ENCODE measurements at places on chromosomes 7 and 10.

DNA sequence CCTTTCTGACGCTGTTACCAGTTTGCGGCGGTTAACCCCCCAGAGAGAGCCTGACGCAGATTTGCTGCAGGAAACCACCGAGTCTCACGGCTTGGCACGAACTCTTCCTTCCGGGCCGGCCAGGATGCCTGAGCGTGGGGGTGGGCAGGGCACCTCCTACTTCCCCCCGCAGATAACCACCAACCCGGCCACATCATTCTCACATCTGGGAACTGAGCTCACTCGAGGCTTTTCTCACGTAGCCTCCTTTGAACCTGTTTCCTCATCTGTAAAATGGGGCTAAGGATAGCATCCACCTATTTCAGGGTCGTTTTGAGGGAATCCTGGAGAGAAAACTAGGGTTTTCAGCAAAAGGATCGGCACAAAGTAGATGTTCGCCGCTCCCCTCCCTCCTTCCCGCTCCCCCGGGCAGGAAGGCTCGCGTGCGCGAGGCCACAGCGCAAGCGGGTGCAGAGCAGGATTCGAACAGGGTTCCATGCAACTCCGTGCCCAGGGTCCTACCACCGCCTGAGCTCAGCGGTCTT is 23.6 kb downstream of the DDIT4 start:
- DNase-seq, result peak; percentile 97

GRCh38 chr7:39414224-39415035 is 151.8 kb upstream of the YAE1 start:
- DNase-seq, result peak; percentile 18

DNA sequence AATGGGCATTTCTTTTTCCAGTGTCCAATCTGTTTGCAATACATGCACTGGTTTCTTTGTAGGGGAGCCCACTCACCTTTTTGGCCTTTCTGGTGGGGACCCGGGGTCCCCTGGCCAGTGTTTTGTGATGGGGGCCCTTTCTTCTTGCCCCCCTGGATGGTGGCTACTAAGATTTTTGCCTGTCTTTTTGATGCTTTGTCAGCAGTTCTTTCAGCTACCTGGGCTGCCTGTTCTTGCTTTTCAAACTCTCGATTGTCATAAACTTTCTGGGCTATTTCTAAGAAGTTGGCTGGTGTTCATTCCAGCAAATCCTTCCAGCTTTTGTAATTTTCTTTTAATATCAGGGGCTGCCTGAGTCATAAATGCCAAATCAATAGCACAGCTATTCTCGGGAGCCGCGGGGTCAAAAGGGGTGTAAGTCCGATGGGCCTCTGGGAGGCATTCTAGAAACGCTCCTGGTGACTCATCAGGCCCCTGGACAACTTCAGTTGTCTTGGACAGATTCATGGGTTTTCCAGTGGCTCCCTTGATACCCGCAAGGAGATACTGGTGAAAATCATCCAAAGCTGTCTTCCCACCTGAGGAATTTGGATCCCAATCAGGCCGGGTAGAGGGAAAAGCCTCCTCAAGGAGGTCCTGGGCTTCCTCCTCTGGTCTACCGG is 79.0 kb downstream of the PRR15 start:
- no peak for DNase-seq

GRCh38 chr10:48672596-48673265 is 11.9 kb upstream of the WDFY4 start:
- DNase-seq, result peak; percentile 65

- DNase-seq, result no peak
These were observed 92.8 kb upstream of the PPIF start for GRCh38 chr10:79254333-79255006.

DNA sequence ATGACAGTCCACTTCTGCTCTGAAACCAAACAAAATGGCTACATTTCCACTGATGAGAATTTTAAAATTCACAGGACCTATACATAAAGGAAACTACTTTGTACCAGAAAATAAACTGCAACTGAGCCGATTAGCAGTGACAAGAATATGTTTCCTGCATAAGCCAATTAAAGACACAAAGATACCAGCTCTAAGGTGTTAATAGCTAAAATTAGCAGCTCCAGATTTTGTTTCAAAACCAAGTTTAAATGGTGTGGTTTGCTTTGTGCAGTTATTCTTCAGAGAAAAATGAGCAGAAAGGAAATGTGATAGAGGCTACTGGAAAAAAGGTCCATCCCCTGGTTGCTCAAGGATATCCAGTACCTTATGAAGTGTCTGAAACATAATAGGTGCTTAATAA is 123.2 kb downstream of the ANK3 start:
- peak; percentile 9 for DNase-seq

DNA sequence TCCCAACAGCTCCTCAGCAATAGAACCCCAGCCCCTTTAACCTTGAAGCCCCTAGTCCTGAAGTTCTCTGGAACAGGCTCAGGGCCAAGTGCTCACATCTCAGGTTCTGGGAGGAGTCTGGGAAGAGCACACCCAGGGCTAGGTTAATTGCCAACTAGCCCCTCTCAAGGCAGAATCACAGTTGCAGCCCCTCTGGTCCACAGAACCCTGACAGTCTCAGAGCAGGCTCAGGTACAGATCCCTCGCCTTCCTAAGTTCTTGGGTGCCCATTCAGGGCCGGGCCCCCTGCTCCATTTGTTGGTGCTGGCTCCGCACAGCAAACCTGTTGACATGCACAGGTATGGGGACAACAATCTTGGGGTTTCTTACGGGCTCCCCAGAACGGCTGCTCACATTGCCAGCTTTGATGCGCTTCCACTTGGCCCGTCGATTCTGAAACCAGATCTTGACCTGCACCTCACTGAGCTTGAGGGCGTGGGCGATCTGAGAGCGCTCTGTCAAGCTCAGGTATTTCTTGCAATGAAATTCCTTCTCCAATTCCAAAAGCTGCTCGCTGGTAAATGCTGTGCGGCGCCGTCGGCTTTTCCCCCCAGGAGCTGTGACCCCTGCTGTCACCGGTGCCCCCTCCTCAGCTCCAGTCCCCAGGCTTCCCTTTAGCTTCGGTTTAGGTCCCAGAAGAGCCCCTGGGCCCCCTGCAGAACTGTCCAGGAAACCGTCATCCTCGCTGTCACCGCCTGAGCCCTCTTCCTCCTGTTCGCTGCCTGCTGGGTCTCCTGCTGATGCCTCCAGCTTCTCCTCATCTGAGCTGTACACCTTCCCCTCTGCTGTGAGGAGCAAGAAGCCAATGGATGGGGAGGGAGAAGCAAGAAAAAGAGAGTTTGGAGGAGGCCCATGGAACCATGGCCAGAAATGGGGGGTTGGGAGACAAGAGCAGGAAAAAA is 18.9 kb downstream of the GBX1 start:
- no peak for DNase-seq

- no peak for DNase-seq
These were observed 52.9 kb downstream of the C10orf67 start for GRCh38 chr10:23291551-23292334.
